Stimulated activated CD8-positive, alpha-beta memory T cell treated with anti-CD3 and anti-CD28 coated beads, Interleukin-7, amount 100 ng/mL, for 1 hour (primary cell): ENCODE measurements at places on chromosomes 11 and 22.
A peak's percentile ranks its signal among the peaks of the same experiment; 100 is the strongest.

DNA sequence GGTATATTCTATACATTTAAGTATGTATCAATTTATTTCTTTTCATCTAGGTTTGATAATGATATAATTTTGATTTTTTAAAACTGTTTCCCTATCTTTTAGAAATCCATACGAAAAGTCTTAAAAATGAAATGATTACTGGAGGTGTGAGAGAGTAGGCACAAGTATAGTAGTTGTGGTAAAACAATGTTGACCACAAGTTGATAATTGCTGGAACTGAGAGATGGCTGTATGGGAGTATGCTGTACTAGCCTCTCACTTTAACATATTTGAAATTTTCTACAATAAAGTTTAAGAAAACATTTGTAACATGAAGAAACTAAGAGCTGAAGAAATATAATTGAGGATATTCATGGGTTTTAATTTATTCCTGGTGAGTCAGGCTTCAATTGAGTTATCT is 30.0 kb downstream of the FSHB start:
- no peak for DNase-seq

DNA sequence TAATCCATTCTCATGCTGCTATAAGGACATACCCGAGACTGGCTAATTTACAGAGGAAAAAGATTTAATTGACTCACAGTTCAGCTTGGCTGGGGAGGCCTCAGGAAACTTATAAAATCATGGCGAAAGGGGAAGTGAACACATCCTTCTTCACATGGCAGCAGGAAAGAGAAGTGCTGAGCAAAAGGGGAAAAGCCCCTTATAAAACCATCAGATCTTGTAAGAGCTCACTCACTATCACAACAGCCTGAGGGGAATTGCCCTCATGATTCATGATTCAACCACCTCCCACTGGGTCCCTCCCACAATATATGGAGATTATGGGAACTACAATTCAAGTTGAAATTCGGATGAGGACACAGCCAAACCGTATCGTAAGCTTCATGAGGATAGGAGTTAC is 3.8 kb upstream of the CYB5R2 start:
- no peak for DNase-seq

- DNase-seq: no peak
These were observed 420.2 kb downstream of the NTM start for GRCh38 chr11:131790586-131790985.

DNA sequence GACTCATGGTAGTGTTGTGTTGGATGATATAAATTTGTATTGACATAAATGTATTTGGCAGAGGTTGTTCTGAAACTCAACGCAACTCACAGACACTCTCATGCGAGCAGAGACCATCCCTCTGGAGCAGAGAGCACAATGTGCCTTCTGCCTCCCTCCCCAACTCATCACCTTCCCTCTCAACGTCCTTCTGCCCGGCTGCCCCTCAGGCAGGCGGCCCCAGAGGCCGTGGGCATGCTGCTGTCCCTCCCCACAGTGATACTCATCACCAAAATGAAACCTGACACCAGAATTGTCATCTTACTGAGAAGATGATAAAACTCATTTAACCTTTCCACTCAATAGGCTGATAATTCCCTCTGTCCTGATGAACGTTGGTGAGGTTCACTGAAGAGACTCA is 260.6 kb downstream of the ETS1 start:
- no peak for DNase-seq

GRCh38 chr11:64331569-64332371 is 8.2 kb upstream of the CCDC88B start:
- DNase-seq: peak; percentile 43

DNA sequence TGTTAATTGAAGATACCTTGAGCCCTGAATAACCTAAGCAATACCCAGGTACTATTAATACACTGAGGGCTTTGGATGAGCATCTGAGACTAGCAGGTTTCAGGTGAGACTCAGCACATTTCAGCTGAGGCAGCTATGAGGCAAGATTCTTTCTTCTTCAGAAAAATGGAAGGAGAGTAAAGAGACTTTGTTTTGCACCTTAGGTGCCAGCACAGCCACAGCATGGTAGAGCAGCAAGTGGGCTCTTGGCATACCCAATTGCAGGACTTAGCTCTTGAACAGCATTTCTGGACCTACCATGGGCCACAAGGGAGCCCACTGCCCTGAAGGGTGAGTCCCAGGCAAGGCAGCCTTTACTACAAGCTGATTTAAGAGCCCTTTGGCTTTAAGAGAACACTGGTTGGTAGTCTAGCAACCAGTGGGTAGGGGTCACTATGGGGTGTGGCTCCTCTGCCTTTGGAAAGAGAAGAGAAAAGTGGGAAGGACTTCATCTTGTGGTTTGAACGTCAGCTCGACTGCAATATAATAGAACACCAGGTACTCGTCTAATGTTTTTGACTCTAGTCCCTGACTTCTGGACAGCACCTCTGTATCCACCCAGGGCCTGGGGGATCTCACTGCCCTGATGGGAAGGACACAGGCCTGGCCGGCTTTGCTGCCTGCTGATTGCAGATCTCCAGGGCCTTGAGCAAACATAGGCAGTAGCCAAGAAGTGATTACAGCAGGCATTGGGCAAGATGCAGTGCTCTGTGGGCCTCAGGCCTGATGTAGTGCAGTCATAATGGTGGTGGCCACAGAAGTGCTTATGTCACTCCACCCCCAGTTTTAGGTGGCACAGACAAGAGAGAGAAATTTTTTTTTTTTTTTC is 73.3 kb downstream of the GLYATL1 start:
- DNase-seq: no peak

- no peak for DNase-seq
These were observed 308.4 kb downstream of the NTM start for GRCh38 chr11:131678658-131679340.

DNA sequence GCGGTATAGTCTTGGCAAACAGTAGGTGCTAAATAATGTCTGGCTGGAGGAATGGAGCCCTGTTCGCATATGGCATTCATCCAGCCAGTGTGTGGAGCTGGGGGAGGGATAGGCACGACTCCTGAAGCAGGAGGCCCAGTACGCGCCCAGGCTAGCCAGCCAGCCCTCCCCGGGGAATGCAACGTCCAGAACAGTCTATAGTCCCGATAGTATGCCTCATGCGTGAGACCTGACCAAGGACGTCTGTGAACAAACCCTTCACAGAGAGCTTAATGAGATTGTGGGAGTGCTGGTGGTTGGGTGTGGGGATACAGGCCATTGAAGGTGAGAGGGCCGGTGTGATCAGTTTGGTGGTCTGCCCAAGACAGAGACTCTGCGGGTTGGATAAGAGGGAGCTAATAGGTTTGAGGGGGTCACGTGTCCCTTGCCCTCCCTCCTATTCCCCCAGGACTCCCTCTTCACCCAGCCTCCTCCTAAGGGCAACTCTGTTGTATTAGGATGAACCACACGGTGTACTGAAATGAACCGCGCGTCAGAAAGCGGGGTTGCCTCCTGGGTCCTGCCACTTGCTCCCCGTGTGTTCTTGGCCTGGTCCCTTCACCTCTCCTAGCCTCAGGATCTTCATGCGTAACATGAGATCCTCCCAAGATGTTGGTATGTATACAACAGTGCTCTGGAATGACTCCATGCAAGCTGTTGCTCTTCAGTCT is 987 bp upstream of the GRIK4 start:
- no peak for DNase-seq

- no peak for DNase-seq
These were observed 6.5 kb downstream of the PIM3 start for GRCh38 chr22:49966774-49967705.

DNA sequence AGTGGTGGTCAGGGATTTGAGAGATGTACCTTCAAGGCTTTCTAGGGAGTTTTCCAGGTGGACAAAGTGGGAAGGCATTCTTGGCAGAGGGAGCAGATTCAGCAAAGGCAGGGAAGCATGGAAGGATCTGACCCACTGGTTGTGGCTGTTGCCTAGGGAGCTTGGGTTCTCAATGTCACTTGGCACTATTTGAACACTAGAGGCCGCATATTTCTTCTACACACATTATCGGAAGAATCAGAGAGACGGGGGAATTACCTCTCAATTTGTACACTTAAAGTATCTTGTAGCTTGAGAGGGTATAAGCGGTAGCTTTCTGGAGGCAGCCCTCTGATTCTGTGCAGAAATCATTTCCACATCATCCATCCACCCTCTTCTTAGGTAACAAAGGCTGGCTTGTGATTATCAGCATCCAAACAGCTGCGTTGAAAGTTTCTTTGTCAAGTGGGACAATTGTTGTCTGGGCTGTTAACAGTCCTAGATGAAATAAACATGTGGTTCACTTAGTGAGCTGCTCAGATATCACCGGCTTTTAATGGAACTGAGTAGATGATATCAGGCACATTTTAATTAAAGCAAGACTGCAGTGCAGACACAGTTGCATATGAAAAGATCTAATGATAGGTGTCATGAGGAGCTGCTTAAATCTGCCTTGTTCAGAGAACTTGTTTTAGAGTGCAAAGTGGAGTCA is 2.6 kb downstream of the NELL1 start:
- DNase-seq: no peak
